ENCODE measurements at places on chromosomes 12 and 14.

- no peak for DNase-seq
Measured at GRCh38 chr12:5192726-5193125, 149.0 kb downstream of the KCNA5 start.

DNA sequence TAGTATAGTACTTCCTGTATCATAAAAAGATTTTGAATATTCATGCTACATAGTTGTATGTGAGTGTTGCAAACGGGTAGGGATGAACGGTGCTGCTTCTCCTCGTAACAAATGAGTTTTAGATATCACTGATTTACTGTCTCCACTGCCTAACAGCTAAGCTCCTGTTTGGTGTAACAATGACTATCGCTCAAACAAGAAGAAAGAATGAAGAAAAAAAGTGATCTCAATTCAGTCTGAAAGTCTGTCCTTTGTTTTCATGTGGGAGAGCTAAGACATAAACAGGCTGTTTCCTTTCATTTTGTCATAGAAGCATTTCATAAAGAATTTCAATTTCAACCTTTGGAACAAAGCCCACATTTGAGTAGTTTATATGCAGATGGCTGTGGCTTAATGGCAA is 26.1 kb upstream of the RTRAF start:
- no peak for DNase-seq

GRCh38 chr12:80282761-80283160 is 161.3 kb upstream of the PTPRQ start:
- no peak for DNase-seq

- no peak for DNase-seq
Measured at GRCh38 chr12:13094367-13094766, 9.1 kb downstream of the GSG1 start.

DNA sequence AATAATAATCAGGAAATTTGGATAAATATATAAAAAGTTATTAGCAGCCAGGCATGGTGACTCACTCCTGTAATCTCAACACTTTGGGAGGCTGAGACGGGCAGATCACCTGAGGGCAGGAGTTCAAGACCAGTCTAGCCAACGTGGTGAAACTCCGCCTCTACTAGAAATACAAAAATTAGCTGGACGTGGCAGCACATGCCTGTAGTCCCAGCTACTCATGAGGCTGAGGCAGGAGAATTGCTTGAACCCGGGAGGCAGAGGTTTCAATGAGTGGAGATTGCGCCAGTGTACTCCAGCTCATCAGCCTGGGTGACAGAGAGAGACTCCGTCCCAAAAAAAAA is 64.5 kb downstream of the SYT1 start:
- DNase-seq, result no peak

- no peak for DNase-seq
Measured at GRCh38 chr14:23324993-23325392, 3.7 kb downstream of the PABPN1 start.

DNA sequence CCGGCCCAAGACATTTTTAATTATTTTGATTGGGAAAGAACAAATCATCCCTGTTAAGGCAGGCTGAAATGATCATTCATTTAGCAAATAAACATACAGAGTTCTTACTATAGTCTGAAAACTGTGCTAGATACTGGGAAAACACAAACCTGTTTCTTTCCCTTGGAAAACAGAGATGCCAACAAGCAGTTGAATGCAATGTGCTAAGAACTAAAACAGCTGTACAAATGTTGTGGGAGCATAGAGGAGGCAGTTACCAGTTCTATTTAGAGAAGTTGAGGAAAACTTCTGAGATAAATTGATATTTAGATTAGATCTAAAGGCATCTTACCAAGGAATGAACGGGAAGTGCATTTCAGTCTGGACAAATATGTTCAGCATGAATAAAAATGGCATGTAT is 3.2 kb upstream of the NECAP1 start:
- no peak for DNase-seq
